ENCODE measurements at places on chromosomes 12 and 14.
A peak's percentile ranks its signal among the peaks of the same experiment; 100 is the strongest.

DNA sequence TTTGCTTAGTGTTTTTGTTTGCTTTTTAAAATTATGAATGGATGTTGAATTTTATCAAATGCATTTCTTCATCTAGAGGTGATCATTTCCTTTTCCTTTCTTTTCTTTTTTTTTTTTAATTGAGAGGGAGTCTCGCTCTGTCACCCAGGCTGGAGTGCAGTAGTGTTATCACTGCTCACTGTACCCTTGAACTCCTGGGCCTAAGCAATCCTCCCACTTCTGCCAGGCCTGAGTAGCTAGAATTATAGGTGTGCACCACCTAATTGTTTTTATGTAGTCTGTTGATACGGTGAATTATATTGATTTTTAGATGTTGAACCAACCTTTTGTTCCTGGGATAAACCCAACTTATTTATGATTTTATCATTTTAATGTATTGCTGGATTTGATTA lies 1.5 kb upstream of the CDKL1 start:
- no peak for DNase-seq

- DNase-seq, result no peak
Observed at GRCh38 chr12:67220065-67220464, 49.1 kb upstream of the CAND1 start.

GRCh38 chr12:49904601-49905000 lies 901 bp upstream of the FAIM2 start:
- no peak for DNase-seq

GRCh38 chr12:67122584-67122983 lies 146.6 kb upstream of the CAND1 start:
- DNase-seq, result no peak

DNA sequence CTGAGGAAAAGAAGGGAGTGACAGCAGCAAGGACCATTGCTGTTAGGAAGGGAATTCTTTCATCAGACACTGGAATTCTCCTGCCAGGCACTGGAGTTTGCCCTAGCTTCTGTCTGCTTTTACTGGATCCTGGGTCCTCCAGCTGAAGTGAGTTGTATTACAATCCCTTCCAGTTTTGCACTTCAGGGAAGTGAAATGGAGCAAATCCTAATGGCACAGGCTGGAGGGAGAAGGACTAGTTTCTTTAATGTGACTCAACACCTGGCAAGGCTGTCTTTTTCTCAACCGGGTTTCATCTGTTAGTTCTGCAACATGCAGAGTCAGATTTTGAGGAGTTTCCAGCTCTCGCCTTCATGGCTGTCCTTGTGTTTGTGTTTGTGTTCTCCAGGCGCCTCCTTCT lies 45.8 kb downstream of the ETV6 start:
- no peak for DNase-seq

DNA sequence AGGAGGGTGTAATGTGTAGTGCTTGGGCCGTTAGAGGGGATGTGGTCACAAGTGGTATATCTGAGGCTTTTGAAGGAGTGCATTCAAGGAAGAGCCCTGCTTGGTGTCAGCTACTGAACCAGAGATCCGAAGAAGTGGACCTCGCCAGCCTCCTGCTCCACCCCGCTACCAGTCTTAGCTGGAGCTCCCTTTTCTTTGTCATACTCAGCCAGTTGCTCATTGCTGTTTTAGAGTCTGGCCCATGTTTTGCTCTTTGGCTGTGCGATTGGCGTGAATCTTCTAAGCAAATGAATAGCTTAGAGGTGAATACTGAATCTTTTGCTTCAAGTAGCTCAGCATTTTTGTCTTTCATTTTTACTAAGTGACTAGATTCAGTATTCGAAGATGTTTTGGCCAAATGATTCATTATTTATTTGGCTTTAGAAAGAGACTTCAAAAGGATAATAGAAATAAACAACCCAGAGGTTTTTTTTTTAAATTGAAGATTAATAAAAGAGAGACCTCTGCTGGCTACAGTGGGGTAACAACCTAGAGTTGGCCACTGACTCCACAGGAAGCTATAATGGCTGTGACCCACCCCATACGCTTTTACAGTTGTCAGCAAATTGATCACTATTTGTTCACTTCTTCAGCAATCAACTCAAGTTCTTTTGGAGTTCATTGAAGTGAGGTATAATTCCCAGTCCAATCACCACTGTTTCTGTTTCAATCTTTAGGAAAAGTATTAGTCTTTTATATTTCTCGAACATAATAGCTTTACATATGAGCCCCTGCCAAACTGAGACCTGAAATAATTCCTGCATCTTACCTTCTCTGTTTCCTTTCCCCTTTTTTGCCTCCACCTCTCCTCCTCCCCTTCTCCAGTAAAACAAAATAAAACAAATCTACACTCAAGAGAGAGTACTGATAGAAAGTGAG lies 19.9 kb downstream of the CDKN1B start:
- peak; percentile 44 for DNase-seq

DNA sequence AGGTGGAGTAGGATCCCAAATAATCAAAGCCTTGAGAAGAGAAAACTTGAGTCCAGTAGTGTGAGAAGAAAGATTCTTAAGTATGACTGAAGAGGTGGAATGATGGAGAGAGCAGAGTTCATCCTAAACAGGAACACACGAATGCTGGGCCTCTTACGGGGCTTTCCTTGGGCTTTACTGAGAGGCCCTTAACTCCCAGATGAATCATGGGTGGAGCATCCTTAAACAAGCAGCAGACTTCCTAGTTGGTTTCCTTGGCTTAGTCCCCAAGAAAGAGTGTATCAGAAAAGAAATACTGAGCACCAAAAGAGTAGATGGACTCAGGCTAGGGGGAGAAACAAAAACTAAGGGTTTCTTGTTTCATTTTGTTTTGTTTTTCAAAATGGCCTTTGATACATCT lies 132.5 kb downstream of the GPR135 start:
- DNase-seq, result no peak

GRCh38 chr14:24312736-24313507 lies 1.6 kb downstream of the LTB4R start:
- DNase-seq, result no peak

DNA sequence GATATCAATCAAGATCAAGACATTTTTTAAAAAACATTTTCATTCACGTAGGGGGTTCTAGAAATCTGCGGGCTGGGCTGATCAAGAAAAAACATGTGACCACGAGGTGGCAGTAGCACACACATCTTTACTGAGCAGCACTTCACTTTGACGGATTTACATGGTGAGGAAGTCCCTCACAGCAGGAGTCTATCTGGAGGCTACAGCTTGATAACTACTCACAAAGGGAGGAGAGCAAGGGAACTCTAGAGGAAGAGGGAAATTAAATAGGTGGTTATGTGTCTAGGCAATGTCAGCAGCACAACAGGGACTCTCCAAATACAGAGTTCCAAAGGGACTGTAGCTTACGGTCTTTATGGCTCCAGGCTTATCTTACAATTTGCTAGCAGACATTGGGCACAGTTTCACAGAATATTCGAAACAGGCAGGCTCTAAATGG lies 248.1 kb downstream of the DPY19L2 start:
- DNase-seq, result peak; percentile 58

GRCh38 chr12:12715459-12716150 lies 1.6 kb upstream of the CDKN1B start:
- peak; percentile 29 for DNase-seq

DNA sequence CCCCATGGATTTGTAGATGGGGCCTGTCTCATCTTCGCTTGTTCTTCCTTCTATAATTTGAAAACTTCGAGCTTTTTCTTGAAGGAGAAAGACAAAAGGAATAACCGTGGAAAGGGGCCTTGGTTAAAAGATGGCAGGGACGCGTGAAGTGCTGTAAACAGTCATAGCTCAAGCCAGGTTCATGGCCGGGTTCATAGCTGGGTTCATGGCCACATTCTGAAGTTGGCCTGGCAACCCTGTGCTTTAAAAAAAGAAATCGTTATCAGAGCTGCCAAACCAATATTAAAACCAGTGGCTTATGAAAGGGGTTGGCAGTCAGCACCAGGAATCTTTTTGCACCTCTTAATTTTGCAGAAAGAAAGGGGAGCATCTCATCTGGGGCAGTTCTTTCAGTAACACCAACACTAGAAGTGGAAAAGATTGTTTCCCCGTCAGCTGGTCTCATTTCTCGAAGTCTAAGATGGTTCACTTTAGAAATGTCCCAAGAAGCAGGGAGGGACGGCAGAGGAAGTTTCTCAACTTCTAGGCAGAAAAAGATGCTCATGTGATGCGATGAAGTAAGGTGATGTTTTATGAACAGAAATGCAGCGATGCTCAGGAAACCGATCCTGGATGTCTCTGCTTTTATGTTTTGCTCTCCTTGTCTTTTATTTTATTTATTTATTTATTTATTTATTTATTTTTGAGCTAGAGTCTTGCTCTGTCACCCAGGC lies 193.1 kb upstream of the TBX3 start:
- no peak for DNase-seq

DNA sequence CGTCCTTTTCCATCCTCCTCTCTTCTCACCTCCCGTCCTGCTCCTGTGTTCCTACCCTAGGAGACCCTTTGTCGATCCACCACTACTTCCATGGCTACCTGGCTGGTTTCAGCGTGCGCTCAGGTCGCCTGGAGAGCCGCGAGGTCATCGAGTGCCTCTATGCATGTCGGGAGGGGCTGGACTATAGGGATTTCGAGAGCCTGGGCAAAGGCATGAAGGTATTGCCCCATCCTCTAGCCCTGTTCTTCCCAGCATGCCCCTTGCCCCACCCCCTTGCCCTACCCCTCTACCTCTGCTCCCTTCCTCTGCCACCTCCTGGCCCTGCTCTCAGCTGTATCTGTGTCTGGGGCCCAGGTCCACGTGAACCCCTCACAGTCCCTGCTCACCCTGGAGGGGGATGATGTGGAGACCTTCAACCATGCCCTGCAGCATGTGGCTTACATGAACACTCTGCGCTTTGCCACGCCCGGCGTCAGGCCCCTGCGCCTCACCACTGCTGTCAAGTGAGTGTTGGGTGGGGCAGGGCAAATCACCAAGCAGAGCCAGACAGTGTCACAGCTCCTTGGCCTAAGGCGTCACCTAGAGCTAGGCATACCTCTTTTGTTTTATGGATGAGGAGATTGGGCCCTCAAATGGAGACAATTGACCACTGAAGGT lies 12.8 kb downstream of the CLSTN3 start:
- no peak for DNase-seq

DNA sequence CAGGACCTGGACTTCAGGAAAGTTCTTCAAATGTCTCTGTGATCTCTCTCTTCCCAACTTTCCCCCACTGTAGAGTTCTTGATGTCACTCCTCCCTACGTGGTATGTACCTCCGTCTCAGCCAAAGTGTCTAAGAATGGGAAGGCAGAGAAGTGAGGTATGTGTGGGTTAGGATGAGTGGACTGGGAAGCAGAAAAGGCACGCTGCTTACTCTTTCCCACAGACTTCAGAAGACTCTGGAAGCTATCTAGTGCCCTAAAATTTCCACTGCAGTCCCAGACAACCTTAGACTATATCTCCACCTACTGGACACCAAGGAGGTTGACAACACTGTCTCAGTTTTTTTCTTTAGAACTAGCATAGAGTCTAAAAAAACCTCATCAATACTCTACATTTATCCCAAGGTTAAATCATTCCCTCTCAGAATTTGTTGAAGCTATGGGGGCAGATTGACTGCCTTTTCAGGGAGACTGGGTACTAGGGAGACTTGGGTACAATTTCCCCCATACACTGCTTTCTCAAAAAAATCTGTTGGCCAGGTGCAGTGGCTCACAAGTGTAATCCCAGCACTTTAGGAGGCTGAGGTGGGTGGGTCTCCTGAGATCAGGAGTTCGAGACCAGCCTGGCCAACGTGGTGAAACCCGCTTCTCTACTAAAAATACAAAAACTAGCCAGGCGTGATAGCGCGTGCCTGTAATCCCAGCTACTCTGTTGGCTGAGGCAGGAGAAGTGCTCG lies 20.6 kb upstream of the ITGA5 start:
- DNase-seq, result peak; percentile 49

DNA sequence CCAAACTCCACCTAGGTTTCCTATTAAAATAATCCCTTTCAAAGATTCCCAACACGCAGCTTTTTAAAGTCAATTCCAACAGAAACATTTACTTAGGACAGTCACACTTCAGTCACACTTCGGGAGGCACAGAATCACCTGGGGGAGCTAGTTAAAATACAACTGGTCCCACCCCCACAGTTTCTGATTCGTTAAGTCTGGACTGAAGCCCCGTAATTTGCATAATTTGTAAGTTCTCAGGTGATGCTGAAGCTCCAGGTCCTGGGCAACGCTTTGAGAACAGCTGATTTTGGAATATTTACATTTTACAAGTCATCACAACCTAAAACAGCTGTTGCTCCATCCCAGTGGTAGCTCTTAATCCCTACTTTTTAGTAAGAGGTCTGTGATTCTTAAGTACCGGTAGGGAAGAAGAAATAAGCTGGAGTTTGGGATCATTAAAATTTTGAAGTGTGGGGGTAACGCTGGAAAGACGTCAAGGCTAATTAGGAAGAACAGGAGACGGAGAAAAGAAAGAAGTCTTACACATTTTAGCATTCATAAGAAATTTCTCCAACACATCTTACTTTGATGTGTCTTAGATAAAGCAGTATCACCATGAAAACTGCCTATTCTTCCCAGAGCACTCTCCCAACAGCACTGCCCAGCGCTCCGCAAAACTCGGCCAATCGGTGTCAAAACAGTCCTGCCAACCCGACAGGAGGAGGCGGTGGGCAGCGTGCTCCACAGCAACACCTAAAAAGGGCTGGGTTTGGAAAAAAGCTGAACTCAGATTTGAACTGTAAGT lies 1.1 kb downstream of the IPO8 start:
- no peak for DNase-seq

DNA sequence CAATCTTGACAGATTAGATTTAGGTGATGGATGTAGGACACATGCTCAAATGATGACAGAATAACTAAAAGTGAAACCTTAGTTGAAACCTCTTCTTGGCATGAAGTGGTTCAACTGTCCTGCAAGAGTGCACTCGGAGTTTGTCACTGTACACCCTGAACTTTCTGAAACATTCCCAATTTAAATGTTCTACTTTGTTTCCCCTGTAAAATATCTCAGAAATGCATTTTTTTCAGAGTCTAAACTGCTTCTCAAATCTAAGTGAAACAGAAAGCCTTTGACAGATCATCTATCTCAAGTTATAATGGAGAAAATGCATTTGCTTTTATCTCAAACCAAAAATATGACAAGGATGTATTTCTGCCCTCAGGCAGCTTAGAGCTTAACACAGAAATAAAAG lies 66.0 kb downstream of the BHLHE41 start:
- peak; percentile 68 for DNase-seq

DNA sequence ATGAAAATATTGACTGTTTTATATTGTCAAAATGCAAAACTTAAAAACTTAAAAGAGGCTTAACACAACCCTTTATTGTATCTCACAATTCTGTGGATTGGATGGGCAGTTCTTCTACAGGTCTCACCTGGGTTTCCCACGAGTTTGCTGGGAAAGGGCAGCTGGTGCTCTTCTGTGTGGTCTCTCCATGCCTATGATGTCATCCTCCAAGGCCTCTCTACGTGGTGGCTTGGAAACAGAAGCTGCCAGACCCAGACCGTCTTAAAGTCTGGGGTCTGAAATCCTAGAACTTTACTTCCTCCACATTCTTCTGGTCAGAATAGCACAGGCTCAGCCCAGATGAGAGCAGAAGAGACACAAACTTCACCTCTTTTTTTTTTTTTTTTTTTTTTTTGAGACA lies 36.5 kb upstream of the KICS2 start:
- no peak for DNase-seq

- no peak for DNase-seq
Observed at GRCh38 chr12:94284046-94284445, 135.7 kb downstream of the PLXNC1 start.

GRCh38 chr12:92192360-92192759 lies 46.7 kb upstream of the BTG1 start:
- no peak for DNase-seq

GRCh38 chr14:67002994-67003753 lies 186.1 kb upstream of the GARIN2 start:
- DNase-seq, result no peak
